LoVo (cell line): ENCODE measurements at places on chromosomes 12 and 14.

GRCh38 chr14:58275527-58276190 is 22.7 kb upstream of the ARID4A start:
- no peak for DNase-seq

- DNase-seq: no peak
These were observed 205.9 kb upstream of the PELI2 start for GRCh38 chr14:55912344-55912743.

- no peak for DNase-seq
These were observed 39.1 kb downstream of the MBIP start for GRCh38 chr14:36281309-36281708.

DNA sequence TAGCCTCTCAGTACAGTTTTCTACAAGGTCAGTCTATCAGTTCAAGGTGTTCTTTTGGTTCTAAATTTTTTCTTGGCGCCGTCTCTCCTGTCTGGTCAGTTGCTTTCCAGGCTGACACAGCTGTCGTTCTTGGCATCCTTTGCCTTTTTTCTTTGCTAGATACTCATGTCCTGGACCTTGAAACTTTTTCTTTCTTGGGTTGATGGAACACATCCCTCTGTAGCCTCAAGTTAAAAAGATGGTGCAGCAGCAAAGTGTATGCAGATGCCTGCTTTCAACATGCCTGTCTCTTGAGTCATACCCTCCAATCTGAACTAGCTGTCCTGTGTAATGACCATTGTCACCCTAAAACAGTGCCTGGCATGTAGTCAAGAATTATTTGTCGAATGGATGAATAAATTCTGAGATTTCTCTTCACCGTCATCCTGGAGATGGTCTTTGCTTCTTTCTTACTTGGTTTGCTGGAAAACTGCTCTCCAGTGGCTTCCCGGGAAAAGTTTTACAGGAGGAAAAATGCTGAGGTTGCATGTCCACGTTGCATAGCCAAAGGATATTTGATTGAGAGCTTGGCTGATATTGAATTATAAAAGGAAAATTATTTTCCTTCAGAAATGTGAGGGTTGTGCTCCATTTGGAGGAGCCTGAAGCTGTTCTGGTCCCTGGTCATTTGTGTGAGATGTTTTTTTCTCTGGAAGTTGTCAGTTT is 4.6 kb downstream of the NYNRIN start:
- DNase-seq: no peak

- DNase-seq: peak; percentile 12
These were observed 48.8 kb downstream of the SLC38A1 start for GRCh38 chr12:46219877-46220655.
